ENCODE measurements at places on chromosomes 7 and 10. TPM values are rescaled to one million over a fixed set of nuclear protein-coding genes. Genes with fewer than 3 reads are reported as not detected.

DNA sequence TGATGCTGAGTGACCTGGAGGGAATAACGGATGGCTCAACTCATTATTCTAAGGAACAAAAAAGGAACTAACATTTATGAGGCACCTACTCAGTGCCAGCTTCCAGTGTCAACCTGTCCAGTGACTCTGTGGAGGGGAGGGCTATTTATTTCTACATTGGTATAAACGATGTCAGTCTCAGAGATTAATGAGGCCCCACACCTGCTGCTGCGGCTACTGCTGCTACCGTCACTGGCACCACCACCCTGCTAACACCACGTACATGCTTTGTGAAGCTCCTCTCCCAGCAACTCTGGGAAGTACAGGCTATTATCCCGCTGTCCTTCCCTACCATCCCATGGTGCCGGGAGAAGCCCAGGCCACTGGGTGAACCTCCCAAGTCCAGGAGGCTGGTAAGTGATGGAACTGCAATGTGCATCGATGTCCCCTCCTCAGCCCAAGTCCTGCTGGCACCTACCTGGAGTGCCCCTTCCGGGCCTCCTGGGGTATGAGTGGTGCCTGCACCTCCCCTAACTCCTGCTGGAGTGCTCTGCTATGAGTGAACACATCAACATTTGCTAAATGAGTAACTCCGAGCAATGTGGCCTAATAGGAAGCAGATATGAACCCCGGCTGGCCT, 101.5 kb downstream of the ARHGAP22 start:
- no peak for DNase-seq

- DNase-seq = no peak
Observed at GRCh38 chr10:121071901-121072300, 220.7 kb downstream of the WDR11 start.

GRCh38 chr10:86644152-86644793, 10.1 kb upstream of the OPN4 start:
- DNase-seq = peak; percentile 49

GRCh38 chr10:52228556-52228955, 85.5 kb upstream of the DKK1 start:
- no peak for DNase-seq

DNA sequence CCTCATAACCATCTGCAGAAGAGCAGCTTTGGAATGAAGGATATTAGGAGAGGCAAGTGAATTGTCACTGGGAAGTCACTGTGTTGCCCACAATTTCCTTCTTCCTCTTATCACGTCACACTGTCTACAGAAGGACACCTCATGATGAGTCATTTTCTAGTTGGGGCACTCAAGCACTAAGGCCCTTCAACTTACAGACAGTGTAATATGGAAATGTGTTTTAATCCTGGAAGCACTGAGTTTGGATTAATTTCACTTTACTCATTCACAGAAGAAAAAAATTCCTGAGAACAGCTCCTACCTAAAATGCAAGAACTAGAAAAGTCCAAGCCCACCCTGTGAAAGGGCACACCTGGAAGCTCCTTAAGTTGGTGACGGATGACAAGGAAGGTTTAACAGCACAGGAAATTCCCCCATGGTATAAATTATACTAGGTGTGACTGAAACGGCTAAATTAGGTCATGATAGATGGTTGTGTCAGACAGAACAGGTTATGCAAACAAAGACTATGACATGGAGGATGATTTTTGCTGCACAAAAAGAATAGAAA, 56.6 kb downstream of the PARD3 start:
- DNase-seq = no peak

GRCh38 chr7:142496545-142496991, 238.7 kb upstream of the PRSS58 start:
- no peak for DNase-seq

TMEM236 gene
- total RNA-seq = 0.43 TPM

TUBGCP2 gene
- total RNA-seq = 38.5 TPM
